Posterior cingulate gyrus (tissue), 11 donors: ENCODE measurements at places on chromosomes 11 and 22.

- DNase-seq, result no peak
These were observed 95.0 kb upstream of the CD44 start for GRCh38 chr11:35043936-35044335.

DNA sequence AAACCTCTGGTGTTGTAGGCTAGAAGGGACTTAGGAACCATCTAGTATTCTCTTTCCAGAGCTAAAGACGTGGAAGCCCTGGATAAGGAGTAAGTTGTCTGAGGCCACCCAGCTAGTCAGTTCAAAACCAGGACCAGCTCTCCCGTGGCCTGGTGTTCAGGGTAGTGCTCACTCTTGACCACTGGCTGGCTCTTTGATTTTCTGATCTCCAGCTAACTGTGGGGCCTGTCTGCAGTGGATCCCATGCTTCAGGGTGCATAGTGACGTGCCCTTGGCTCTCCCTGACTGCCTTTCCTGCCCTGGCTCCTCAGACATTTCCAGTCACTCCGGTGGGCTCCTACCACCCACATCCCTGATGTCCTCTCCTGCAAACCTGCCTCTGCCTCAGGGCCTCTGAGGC is 1.3 kb downstream of the CLMP start:
- no peak for DNase-seq

GRCh38 chr11:87368858-87369480 is 331.2 kb downstream of the TMEM135 start:
- no peak for DNase-seq

DNA sequence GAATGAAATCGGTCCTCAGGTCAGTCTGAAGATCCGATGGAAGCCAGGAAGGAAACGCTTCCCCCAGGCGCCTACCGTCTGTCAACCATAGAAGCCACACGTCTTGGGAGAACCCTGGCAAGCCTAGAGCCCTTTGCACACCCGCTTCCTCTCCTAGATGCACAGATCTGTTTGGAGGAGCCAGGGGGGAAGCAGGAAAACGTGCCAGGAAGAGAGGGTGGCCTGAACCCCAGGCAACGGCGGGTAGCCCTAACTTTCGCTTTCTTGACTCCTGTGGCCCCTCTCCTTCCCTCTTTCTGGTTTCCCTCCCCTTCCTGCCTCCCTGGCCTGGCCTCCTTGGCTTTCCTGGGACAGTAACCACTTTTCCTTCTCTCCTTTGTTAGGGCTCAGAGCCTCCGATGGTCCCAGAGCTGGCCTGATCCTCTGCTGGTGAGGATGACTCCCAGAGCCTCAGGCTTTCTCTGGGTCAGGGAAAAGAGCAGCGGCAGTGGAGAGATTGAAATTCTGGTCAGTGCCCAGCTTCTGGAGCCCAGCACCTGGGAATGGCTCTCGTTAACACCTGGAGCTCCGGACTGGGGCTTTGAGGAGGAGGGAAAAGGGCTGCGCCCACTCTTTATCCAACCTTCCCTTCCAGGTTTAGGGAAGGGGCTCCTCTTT is 2.1 kb downstream of the FXYD6 start:
- DNase-seq, result no peak

- no peak for DNase-seq
These were observed 35.7 kb downstream of the SIK3 start for GRCh38 chr11:117062498-117062897.

- no peak for DNase-seq
These were observed 390.6 kb upstream of the B3GAT1 start for GRCh38 chr11:134802598-134802997.

GRCh38 chr11:114064216-114064615 is 4.7 kb downstream of the ZBTB16 start:
- no peak for DNase-seq

DNA sequence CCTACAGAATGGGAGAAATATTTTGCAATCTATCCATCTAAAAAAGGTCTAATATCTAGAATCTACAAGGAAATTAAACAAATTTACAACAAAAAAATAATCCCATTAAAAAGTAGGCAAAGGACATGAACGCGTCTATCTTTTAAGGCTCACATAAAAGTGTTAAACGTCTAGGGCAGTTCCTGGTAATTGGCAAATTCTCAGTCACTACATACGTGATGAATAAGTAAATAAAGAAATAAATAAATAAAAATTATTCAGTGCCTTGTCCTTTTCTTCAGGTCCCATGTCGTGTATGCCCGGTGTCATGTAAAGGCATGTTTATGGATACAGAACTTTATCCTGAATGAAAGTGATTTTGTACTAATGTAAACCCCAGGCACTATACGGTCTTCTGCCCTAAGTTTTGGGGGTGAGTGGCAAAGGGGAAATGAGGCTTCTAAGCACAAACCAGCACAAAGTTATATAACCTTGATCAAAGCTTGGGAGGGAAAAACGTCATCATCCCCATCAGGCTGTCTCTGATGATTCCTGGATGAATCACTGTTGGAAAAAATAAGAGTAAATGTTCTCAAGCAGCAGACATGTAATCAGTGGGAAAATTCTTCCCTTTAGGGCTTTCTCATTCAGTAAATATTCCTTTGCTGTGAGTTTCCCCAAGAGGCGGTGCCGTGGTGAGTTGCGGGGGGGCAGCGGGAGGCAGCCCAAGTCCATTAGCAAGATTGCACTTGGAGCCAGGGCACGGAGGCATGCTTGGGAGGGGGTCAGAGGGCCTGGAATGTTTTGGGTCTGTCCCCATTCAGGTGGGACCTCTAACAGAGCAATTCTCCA is 30.4 kb upstream of the MICAL2 start:
- DNase-seq, result peak; percentile 37

- no peak for DNase-seq
These were observed 23.7 kb upstream of the PDE3B start for GRCh38 chr11:14619603-14620531.

DNA sequence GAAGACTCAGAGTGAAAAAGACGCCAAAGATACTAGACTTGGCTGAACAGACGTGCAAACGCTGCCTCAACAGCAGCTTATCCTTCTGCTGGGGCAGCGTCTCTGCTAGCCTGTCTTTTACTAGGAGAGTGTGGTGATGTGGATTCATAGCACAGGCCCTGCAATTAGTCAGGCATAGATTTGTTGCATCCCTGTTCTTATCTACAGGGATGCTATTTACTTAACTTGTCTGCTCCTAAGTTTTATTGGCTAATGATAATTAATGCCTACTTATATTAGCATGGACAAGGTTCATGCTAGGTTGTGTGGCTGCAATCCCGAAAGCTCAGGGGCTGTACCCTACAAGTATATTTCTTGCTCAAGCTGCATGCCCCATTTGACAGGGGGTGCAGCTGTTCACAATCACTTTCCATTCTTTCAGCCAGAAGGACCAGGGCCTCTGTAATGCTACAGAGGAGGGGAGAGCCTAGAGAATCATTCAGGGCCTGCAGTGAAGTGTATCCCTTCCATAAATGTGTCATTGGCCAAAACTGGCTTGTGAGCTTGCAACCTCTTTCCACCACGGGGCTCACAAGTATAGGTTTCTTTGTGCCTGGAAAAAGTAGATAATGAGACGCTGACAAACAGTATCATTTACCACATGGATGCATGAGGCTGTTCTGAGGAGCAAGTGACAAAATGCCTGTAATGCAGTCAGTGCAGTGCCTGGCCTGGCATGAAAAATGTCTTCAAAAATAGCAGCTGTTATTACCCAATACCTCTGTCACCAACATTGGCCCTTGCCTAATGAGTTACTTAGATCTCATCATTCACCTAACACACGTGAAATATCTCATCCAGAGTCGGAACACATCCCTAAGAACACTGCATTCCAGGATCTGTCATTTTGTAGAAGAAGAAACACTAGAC is 685.8 kb upstream of the API5 start:
- DNase-seq, result no peak

DNA sequence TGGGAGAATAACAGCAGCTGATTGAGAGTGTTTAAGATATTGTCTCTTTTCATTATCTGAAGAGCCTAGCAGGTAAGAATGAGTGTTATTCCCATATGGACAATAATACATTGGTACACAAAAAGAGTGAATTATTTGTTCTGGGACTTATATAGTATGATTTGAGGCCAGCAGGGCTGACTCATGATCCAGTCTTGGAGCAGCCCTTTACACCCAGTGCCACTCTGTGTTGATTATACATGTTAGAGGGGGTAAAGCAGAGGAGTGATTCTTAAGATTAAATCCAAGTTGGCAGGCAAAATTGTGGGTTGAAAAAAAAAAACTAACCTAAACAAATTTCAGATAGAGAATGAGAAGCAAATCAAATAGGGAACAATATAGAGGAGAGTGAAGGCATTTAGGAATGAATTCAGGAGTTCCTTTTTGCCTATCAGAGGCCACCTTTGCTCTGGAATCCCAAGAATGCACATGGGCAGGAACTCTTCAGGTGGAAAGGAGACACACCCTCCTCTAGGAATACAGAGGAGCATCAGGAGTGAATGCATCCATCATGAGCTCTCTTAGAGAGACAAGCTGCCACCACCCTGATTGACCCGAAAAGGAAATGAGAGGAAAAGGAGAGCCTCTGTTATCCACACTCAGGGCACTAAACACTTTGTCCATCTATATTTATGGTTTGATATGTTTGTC is 19.2 kb upstream of the MRGPRX1 start:
- DNase-seq, result no peak

DNA sequence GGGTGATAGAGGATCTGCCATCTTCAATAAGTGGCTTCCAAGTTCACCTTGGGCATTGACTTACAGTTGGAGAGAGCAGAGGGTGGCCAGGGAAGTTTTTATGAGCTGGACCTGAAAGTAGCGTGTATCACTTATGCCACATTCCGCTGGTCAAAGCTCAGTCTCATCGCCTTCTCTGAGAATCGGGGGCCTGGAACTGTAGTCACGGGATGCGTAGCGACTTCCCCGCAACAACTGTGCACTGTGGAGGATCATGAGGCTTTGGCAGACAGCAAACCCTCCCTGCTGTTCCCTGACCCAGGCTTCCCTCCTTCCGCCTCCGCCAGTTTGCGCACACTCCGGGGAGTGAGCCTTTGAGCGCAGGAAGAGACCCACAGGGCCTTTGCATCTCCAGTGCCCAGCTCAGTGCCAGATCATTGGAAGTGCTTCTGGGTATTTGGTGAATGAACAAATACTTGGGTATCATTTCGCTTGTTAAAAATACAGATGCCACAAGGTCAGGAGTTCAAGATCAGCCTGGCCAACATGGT is 95.5 kb downstream of the CEP164 start:
- no peak for DNase-seq

GRCh38 chr11:78933350-78933749 is 358.7 kb upstream of the NARS2 start:
- no peak for DNase-seq

- DNase-seq, result no peak
These were observed 2.0 kb upstream of the MIEF1 start for GRCh38 chr22:39500101-39500500.

DNA sequence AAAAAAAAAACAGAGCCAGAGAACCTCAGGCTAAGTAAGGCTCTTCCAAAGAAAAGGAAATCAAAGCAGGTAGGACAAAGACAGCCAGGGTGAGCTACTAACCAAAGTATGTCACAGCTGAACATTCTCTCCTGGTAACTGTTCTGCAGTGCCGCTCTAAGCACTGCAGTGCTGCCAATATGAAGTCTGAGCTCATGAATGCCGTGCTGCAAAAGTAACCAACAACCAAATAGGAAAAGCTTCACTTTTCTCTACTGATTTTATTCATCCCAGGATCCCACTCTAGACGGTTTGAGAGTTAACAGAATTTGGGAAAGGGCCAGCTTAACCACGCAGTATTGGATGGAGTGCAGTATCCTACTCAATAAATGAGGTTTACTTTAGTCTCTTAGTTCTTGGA is 3.5 kb downstream of the SIK3 start:
- no peak for DNase-seq

DNA sequence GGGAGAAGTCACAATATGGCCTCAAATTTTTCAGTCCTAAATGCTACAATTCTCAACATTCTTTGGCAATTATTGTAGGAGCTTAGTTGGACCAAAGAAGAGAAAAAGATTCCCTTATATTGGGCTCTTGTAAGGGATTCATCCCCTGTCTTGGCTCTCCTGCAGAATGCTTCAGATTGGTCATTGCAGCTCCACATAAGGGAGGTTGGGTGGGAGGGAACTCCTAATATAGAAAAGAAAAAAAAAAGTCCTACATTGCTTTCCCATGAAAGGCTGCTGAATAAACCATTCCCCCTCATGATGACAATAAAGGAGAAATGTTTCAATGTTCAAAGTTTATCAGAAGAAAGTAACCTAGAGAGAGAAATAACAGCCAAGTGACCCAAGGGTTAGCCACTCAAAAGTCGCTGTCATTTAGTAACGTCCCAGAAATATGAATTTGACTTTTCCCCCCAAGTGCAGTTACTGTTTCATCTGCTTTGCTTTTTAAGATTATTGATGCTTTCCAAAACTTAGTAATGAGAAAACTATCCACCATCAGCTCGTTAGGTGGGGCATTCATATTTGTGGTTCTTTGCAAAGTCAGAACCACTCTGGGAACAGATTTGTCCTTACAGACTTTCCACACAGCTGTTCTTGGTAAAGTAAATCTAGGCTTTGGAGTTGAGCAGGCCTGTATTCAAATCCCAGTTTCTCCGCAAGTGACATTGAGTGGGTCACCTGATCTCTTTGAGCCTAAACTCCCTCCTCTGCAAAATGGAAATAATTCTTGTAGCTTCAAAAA is 5.0 kb upstream of the SLC1A2 start:
- DNase-seq, result no peak

DNA sequence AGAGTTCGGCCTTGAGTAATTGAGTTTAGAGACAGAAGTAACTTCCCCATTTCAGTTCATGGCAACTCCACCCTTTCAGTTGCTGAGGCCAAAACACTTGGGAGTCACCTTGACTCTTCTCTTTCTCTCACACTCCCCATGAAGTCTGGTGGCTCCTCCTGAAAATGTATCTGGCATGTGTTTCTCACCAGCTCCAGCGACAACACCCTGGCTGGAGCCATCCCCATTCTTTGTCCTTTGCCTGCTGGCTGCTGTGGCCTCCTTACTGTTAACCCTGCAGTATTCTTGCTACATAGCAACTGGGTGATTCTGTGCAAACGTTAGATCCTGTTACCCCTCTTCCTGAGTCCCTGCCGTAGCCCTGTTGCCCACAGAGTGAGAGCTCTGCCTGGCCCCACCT is 23.8 kb downstream of the SLC6A5 start:
- no peak for DNase-seq

- peak; percentile 91 for DNase-seq
These were observed 85.9 kb upstream of the GRK3 start for GRCh38 chr22:25478528-25478927.

DNA sequence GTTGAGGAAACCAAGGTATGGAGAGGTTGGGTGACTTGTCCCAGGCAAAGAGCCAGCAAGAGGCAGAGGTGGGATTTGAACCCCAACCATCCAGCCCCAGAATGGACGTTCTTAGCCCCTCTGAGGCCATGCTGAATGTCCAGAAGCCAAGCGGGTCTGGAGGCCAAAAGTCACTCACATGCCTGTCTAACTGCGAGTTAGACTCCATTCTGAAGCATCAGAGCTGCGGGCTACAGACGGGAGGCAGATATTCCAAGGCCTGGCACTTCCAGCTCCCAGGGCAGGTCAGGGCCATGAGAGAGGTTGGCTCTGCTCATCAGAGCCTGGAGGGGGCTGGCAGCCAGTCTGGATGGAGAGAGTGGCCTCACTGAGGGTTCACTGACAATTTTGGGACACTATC is 616.5 kb downstream of the BRD1 start:
- DNase-seq, result no peak
